ENCODE measurements at places on chromosomes 4 and X. TPM values are rescaled to one million over a fixed set of nuclear protein-coding genes. Genes with fewer than 3 reads are reported as not detected.

GRCh38 chr4:73864961-73865360 is 4.2 kb upstream of the CXCL1 start:
- DNase-seq = no peak

- DNase-seq = no peak
Observed at GRCh38 chr4:110636680-110637407, 14.0 kb upstream of the PITX2 start.

GRCh38 chrX:52363247-52363883 is 5.5 kb upstream of the XAGE2 start:
- no peak for DNase-seq

GRCh38 chrX:53281321-53281822 is at the start of gene IQSEC2:
Gene IQSEC2 (minus strand): TSS chrX:53281584.
- DNase-seq = no peak

DNA sequence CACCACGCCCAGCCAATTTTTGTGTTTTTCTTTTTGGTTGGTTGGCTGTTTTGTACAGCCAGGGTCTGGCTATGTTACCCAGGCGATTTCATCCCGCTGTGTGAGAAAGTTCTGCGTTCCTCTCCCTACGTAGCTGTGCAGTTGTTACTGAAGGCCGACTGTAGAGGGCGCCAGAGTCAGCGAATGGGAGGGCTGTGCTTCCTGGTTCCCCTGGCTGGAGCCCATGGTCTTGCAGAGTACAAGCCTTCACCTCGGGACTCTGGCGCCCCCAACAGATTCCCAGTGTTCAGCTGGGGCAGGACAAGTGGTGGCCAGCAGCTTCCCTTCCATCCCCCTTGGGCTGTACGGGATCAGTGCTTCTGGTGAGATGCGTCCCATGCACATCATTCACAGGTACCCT is 5.6 kb upstream of the CT45A1 start:
- DNase-seq = peak; percentile 71

DNA sequence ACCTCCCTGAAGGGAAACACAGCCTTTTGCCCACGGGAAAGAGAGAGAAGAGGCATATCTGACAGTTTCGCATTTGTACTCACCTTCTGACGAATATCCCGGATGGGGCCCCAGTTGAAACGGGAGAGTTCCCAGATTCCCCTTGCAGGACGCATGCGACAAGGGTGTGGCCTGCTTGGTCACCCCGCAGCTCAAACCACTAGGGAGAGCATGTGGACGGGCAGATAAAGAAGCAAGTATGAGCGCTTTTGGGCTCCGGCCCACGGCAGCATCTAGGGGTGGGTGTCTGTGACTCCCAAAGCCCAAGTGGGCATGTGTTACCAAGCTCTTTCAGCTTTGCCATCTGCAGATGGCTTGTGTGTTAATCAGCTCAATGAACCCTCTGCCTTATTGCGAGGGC is 70.1 kb upstream of the MED14 start:
- DNase-seq = no peak

- DNase-seq = no peak
Observed at GRCh38 chr4:93645120-93645519, 183.4 kb upstream of the ATOH1 start.

DNA sequence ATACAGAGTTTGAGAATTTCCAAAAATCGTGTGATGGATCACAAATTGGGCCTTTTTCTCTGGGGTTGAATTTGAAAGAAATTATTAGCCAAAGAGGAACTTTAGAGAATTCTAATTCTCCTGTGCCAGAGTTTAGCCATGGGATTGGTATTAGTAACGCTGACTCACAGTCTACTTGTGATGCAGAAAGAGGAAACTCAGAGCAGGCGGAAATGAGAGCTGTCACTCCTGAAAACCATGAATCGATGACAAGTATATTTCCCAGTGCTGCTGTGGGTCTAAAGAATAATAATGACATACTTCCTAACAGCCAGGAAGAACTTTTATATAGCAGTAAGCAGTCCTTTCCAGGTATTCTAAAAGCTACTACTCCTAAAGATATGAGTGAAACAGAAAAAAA is 64.9 kb downstream of the N4BP2 start:
- peak; percentile 30 for DNase-seq

DNA sequence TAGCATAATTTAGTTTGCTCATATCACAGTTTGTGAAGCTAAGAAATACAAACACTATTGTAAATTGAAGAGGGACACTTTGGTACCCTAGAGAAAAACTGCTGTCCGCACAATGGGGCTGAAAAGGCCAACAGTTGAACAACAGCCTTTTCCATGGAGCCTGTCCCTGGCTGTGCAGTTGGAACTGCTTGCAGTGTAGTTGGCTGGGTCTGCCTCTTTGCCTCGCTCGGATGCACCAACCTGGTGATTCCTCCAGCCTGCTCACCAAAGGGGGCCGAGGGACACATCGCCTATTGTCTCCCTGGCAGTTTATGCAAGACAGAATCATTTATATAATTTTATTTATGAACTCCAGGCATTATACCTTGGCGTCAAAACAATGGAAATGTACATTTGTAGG is 16.5 kb upstream of the GALNT7 start:
- DNase-seq = no peak

SSX3 gene
- total RNA-seq = not detected

- DNase-seq = peak; percentile 35
Observed at GRCh38 chrX:107729558-107730297, 45.9 kb downstream of the TSC22D3 start.

HTN1 gene
- not detected for total RNA-seq

- no peak for DNase-seq
Observed at GRCh38 chrX:1932231-1932630, 317.4 kb downstream of the ASMT start.

- no peak for DNase-seq
Observed at GRCh38 chr4:147958057-147958456, 226.2 kb downstream of the ARHGAP10 start.

DNA sequence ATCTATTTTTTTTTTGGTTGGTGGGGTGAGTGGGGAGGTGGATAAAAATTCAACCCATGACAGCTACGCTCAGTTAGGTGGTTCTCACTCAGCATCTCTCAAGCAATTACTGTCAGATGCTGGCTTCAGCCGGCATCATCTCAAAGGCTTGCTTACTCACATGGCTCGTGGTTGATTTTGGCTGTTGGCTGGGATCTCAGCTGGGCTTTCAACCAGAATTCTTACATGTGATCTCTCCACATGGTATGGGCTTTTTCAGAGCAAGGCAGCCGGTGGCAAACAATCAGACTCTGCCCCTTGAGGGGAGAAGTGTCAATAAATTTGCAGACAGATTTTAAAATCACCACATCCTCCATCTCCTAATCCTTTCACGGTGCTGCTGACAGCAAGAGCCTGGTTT is 47.2 kb downstream of the SLC34A2 start:
- DNase-seq = no peak

- no peak for DNase-seq
Observed at GRCh38 chr4:123585111-123585510, 188.5 kb downstream of the SPRY1 start.

NOCT gene
- total RNA-seq = 20.5 TPM

GRCh38 chrX:43218198-43218597 is 437.9 kb upstream of the MAOA start:
- DNase-seq = no peak
